ENCODE measurements at places on chromosomes 4 and X.
A peak's percentile ranks its signal among the peaks of the same experiment; 100 is the strongest.

DNA sequence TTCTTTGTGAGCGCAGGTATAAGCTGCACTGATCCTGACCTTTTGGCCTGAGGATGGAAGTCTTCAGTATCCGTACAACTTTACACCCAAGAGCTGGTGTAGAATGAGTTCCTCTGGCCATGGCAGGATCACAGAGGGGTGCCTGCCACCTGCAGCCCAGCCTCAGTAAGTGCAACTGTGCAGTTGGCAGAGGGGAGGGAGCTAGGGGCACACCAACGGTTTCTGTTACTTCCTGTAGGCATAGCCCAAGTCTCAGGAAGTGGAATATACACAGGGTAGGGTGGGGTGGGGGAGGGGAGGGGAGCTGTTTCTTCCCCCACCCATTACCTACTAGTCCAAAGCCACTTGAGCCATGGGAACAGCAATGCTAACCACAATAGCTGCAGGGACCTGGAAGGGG lies 85.4 kb upstream of the GBA3 start:
- DNase-seq, result peak; percentile 23

- no peak for DNase-seq
These were observed 3.2 kb downstream of the TKTL2 start for GRCh38 chr4:163470391-163470790.

DNA sequence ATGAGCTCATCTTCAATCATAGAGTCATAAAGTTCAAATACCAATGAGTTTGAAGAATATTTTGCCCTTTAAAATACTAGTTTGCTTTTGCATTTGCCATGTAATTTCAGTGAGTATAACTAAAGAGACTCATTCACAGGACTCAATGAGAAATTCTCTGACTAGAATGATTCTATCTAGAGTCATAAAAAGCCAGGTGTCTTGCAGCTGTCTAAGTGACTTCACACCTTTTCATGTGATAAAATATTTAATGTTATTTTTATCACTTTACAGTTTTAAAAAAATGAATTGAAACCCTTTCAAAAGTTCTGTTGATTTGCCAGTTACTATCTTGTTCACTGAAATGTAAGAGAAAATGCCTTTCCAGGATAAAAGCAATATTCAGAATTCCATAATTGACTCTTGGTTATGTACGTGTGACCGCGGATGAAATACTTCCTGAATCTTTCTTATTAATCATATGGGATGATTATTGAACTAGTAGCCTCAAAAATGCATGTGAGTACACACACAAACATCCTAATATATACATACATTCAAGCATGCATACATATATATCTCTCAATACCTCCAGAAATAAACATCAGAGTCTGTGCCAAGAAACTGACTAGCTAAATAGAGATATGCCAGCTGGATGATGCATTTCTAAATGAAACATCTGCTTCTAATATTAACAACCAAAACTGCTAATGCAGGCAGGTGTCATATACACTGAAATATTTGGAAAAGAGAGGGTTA lies 87.0 kb downstream of the GABRB1 start:
- DNase-seq, result no peak

- DNase-seq, result no peak
These were observed 123.3 kb downstream of the KDM6A start for GRCh38 chrX:44996277-44996676.
